ENCODE measurements at places on chromosomes 4 and X.

DNA sequence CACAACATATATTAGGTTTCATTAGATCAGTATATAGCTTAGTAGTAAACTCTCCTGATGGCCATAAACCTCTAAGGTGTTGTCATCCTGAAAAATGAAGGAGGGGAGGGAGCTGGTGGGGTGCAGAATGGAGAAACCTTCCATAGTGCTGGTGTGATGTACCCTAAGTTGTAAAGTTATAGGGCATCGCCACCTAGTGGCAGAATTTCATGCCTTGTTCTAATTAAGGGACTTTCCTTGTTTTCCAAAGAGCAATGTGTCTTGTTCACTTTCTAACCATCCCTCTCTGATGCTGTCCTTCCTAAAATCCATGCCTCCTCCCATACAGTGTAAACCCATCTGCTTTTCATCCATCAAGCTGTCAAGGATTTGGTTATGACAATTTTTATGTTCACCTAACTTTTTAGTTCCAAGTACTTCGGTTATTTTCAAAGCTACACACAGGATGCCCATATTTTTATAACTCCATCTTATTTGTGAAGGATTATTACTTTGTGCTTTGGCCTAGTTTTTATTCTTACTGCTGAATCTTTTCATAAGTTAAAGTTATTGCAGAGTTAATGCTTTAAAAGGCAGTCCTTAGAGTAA is 4.5 kb downstream of the NBDY start:
- peak; percentile 42 for DNase-seq

DNA sequence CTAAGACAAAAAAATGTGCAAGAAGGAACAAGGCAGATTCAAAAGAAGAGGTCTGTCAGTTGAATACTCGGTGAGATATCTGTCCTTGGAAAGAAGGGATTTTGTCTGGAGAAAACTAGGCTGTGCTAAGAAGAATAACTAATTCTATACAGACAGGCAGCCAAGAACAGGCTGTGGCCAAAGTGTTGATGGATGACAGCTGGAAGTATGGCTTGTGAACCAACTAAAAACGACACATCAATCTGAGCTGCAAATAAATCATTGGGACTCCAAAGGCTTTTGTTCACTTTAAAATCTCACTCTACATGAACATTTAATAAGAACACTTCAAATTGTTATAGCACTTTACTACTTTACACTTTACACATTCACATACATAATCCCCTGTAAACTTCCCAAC is 70.5 kb upstream of the IGSF1 start:
- DNase-seq: no peak

GRCh38 chr4:107058828-107059227 is 22.7 kb upstream of the DKK2 start:
- no peak for DNase-seq

- DNase-seq: no peak
These were observed 106.2 kb upstream of the PUDP start for GRCh38 chrX:7254144-7254543.

GRCh38 chrX:3820167-3820566 is 106.7 kb upstream of the PRKX start:
- no peak for DNase-seq

Measured in GM13977 (cell line).